ENCODE measurements at places on chromosomes 13 and 19.

DNA sequence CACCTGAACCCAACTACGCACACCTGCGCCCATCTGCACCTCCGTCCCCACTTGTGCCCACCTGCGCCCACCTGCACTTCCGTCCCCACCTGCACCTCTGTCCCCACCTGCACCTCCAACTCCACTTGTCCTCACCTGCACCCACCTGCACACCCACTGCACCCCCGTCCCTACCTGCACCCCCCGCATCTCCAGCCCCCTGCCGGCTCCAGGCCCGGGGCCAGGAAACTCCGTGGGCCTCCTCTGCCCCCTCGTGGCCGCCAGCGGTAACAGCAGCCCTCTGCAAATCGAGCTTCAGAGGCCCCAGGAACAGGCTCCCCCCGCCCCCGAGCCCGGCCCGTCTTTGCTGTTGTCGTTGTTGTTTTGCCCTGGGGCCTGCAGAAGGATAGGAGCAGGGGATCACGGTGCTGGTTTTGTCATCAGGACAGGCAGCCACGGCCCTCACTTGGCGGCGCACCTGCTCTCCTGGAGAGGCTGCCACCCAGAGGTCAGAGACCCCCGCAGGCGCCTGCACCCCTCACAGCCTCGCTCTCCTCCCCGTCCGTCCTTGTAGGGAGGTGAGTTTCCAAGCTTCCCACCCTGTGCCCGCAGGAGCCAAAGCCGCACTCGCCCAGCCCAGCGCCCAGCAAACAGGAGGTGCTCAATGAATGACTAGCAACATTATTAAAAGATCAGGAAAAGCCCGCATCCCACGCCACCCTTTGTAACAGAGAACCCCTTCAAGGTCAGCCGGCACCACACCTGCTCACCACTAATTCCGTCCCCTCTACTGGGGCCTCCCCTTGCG lies 65.4 kb downstream of the GNG7 start:
- peak; percentile 87 for DNase-seq

DNA sequence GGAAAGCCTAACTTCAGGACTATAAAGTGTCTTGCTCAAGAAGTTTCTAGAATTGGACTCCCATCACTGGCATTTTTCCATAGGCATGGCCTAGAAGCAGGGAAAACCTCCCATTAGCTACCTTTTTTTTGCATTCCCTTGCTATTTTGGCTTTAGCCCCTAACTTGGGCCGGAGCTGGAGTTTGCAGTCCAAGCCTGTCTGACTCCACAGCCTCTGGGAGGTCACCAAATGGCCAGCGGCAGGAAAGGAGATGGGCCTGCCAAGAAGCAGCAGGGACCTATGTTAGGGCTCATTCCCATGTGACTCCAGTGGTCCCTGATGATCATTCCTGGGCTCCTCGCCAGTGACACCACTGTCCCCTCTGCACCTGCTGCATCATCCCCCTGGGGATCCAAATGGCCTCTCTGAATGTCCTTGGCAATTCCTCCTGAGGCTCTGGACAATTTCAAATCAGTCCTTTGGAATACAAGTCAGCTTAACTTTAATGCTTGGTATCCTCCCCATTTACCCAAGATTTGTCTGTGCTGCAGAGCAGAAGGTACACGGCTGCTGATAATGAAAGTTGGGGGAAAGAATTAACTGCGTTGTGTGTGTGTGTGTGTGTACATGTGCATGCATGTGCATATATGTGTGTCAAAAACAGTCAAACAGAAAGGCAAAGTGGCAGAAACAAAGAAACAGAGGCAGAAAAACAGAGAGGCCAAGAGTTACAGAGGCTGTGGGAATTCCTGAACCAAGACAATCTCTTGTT lies 69.8 kb upstream of the SERP2 start:
- no peak for DNase-seq

GRCh38 chr19:18322318-18322758 lies 538 bp downstream of the LSM4 start:
- DNase-seq: peak; percentile 82

- no peak for DNase-seq
Observed at GRCh38 chr19:28066988-28067387, 1146.0 kb downstream of the UQCRFS1 start.

GRCh38 chr13:33367171-33367895 lies 81.8 kb upstream of the STARD13 start:
- no peak for DNase-seq

DNA sequence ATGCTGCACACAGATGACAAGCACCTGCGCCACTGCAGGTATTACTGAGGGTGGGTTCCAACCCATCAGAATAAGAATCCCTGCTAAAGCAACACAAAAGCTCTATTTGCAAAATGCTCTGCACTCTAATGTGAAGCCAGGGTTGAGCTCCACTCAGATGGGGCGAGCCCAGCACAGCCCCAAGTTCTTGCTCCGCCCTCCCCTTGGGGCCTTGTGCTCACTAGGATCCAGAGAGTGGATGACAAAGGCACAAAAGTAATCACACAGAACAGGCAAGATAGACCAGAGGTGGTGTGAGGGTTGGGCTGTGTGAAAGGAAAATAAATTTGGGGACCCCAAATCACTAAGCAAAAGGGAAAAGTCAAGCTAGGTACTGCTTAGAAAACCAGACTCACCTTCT lies 8.2 kb upstream of the ZNF611 start:
- DNase-seq: no peak

DNA sequence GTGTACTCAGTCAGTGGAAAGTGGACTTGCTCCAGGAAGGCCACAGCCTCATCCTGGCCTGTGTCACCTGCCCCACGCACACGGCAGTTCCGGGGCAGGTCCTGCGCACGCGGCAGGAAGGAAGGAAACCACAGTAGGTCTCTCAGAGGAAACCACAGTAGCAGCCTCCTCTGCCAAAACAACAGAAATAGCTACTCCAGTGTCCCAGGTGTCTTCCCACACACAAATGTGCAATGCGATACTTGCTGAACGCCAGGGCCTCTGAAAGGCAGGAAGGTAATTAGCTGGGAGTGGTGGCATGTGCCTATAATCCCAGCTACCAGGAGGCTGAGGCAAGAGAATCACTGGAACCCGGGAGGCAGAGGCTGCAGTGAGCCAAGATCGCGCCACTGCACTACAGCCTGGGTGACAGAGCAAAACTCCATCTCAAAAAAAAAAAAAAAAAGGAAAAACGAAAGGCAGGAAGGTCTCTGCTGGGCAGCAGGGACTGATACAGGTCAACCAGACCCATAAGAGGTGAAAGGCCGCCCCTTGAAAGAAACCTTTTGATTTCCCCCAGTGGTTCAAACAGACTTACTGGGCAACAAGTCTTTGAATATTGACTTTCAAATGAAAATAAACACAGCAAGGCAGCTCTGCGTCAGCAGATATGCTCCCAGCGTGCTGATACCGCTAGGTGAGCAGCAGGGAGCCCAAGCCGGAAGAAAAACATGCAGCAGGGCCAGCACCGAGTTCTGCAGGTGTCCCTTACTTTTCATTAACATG lies 49.5 kb downstream of the CRYL1 start:
- DNase-seq: no peak

- DNase-seq: no peak
Observed at GRCh38 chr13:71417205-71417604, 449.8 kb downstream of the DACH1 start.

DNA sequence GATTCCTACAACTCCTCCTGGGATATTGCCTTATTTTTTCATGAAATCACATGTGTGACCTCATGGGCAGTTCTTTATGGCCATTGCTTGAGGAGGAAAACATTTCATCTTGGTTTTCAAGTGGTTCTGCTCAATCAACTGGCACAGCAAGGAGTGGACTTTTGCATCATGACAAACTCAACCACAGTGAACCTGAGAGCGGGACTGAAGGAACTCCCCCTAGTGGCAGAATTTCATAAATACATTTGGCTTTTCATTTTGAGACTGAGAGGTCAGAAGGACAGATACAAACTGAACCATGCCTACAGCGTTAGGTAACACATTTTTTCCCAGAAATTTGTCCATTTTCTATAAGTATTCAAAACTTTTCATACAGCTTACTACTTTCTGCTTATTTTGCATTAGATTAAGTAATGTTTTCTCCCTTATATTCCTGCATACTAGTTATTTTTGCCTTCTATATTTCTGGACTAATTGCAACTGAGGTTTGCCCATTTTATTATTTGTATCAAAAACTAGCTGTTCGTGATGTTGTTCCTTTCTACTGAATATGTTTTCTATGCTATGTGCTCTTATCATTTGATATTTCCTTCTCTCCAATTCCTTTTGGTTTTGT lies 13.4 kb upstream of the SIGLEC12 start:
- DNase-seq: peak; percentile 74
